ENCODE measurements at places on chromosomes 7 and 10. TPM values are rescaled to one million over a fixed set of nuclear protein-coding genes. Genes with fewer than 3 reads are reported as not detected.

The FZD1 gene
- total RNA-seq = 10.9 TPM

The CH25H gene
- not detected for total RNA-seq

The DYDC1 gene
- total RNA-seq = not detected

The FAS gene
- 11.1 TPM for total RNA-seq

The METTL27 gene
- total RNA-seq = 12.0 TPM

The CDC14C gene
- 0.54 TPM for total RNA-seq

The PBLD gene
- total RNA-seq = 3.2 TPM

The CCDC172 gene
- total RNA-seq = not detected

The TMEM196 gene
- total RNA-seq = not detected

The ELAPOR2 gene
- 80.4 TPM for total RNA-seq

The NEBL gene
- total RNA-seq = 52.8 TPM

The BRI3 gene
- total RNA-seq = 22.2 TPM

The HYAL4 gene
- not detected for total RNA-seq

The SH2D4B gene
- total RNA-seq = 0.11 TPM

The ETV1 gene
- 36.8 TPM for total RNA-seq

The PVRIG gene
- total RNA-seq = not detected

The EVX1 gene
- total RNA-seq = not detected

The PHKG1 gene
- not detected for total RNA-seq

The UCMA gene
- not detected for total RNA-seq

The PDE1C gene
- total RNA-seq = 0.54 TPM
